Cerebellar nuclear complex (tissue), 1 donor: ENCODE measurements at places on chromosomes 5 and 9.

DNA sequence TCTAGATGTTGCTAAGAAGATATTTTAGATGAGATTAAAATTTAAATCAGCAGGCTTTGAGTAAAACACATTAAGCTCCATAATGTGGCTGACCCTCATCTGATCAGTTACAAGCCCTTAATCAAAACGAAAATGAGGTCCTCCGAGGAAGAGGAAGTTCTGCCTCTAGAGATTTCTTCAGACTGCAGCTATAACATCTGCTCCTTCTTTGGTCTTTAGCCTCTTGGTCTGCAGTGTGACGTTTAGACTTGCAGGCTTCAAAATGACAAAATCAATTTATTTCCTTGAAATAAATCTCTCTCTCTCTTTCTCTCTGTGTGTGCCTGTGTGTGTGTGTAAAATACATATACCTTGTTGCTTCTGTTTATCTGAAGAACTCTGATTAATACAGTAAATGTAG is 1429.8 kb upstream of the CDH9 start:
- no peak for DNase-seq

GRCh38 chr5:16902846-16903245 is 33.2 kb downstream of the MYO10 start:
- DNase-seq = no peak

GRCh38 chr5:117246424-117246823 is 671.8 kb upstream of the SEMA6A start:
- DNase-seq = no peak

- DNase-seq = no peak
Observed at GRCh38 chr9:113593682-113594281, 130.3 kb downstream of the RGS3 start.

DNA sequence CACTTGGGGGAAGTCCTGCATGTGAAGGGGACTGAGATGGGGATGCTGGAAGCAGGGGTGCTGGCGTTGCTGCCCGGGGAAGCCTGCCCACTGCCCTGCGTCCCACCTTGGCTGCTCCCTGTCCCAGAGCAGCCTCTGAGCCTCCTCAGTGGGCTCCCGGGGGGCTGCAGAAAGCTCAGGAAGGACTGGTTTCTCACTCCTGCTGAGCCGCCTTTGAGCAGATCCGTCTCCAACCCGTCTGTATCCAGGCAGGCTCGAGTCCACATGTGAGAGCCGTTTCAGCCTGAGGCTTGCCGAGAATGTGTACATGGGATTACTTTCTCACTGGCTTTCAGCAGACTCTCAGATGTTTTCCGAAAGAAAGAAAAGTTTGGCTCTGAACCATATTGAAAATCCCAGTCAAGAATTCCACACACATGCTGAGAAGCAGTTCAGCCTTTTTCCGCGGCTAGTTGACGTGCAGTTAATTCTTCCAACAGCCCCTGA is 95.3 kb upstream of the COL5A1 start:
- no peak for DNase-seq

DNA sequence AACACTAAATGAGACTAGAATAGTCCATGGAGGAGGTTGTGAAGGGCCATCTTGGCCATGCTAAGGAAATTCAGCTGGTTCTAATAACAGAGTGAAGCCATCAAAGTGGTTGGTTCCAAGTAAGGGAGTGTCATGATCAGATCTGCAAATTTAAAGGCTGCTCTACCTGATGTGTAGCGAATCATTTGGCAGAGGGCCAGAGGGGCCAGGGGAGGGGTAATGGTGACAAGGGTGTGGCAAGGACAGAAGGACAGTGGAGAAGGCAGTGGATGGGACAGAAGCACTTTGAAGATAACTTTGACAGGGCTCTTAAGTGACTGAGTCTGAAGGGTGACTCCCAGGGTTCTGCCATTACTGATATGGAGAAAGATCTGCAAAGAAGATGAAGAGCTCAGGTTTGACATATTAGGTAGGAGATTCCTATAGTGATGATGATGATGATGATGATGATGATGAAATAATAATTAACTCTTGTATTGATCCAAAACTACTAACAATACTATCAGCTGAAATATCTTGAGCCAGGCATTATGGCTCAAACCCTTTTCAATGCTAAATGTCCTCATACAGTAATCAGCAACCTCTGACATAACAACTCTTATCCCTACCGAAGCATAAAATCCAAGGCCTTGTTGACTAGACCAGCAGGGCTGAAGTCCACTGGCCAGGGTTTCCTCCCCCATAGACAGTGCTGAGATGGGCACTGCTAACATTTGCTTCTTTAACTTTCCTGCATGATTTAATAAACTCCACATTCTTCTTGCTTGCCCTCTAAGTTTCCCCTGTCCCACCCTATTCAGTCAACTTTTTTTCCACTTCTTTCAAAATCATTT is 20.0 kb downstream of the KIAA1191 start:
- no peak for DNase-seq

DNA sequence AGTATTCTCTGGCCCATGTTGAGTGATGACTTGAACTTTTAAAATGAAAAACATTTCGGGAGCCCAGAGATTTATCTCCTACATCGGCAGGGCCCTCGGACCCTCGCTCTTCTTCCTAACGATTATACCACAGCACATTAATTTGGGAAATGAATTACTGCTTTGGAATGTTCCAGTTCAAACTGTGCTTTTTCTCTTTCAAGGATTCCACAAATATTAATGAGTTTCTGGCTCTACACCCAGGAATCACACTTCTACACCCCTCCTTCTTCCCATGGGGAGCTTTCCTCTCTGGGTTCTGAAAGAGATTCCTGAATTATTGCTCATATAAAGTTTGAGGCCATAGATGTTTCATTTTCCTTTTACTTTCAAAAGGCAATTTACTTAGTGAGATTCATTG is 41.2 kb downstream of the NSG2 start:
- DNase-seq = no peak

GRCh38 chr5:100584069-100584468 is 48.9 kb downstream of the FAM174A start:
- DNase-seq = no peak

GRCh38 chr5:116068028-116068632 is 16.7 kb upstream of the COMMD10 start:
- DNase-seq = no peak

- no peak for DNase-seq
Observed at GRCh38 chr5:116959843-116960242, 385.2 kb upstream of the SEMA6A start.
